ENCODE measurements at places on chromosomes 3 and 15.

- no peak for DNase-seq
These were observed 3.8 kb downstream of the HEG1 start for GRCh38 chr3:125051715-125052581.

- no peak for DNase-seq
These were observed 35.6 kb downstream of the TNK2 start for GRCh38 chr3:195872800-195873199.

- DNase-seq, result no peak
These were observed 85.5 kb downstream of the KLHL25 start for GRCh38 chr15:85709250-85709649.

DNA sequence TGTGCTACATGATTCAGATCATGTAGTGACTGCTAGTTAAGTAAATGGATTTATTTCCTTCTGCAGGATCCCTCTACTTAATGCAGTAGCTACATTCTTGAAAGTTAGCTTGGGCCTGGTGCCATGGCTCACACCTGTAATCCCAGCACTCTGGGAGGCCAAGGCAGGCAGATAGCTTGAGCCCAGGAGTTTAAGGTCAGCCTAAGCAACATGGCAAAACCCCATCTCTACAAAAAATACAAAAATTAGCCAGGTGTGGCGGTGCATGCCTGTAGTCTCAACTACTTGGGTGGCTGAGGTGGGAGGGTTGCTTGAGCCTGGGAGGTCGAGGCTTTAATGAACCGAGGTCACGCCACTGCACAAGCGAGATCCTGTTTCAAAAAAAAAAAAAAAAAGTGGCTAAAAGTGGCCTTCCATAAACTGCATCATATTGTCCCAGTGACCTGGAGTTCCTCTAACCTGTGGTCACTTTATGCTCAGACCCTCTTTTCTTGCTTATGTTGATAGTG is 22.0 kb downstream of the TSEN2 start:
- no peak for DNase-seq

DNA sequence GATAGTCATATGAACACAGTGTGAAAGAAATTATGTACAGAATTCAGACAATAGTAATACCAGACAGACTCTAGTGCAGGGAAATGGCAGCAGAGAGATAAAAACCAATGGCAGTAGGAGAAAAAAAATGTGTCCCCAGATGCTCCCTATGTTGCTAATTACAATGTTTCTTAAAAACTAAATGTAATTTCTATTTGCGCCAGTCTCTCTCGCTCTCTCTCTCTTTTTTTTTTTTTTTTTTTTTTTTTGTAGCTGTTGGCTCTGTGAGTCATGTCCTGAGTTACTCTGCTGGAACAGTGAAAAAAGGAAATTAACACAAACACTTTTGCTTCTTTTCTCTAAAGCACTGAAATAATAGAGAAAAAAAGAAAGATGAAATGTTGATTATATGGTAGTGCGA is 871.9 kb downstream of the GBE1 start:
- no peak for DNase-seq

DNA sequence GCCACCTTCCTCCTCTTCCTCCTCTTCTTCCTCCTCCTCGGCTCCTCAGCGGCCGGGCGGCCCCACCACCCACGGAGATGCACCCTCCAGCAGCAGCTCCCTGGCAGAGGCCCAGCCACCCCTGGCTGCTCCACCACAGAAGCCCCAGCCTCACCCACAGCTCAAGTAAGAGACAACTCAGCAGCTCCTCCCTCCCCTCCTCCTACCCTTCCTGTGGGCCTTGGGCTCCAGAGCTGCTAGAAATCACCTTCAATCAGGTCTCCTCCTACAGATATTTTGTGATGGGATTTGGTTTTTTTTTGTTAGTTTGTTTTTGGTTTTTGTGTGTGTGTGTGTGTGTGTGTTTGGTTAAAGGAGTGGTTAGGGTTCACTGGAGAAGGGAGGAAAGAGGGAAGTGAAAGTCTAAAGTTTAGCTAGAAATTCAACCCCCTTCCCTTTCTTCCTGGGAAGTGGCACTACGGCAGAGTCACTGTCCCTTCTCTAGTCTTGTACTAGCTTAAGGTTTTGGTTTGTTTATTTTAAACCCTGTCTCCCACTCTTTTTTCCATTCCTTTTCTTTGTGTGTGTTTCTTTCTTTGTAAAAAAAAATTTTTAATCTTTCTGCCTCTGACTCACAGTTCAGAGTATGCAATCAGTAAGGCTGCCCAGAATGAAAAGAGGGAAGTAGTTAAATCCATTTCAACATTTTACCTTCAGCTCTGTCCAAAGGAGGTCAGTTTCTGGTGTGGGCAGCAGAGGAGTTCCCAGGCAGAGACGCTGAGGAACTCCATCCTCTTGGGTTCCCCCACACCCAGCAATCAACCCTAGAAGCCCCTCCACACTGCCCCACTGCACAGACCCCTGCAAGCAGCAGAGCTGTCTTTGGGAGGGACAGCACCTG is 29.0 kb upstream of the TIMP4 start:
- DNase-seq, result no peak

GRCh38 chr3:161014843-161015749 is 90.1 kb downstream of the B3GALNT1 start:
- no peak for DNase-seq

GRCh38 chr15:64667736-64668161 is 107.6 kb downstream of the RBPMS2 start:
- DNase-seq, result no peak

- no peak for DNase-seq
These were observed 13.3 kb upstream of the IQSEC1 start for GRCh38 chr3:13086531-13086981.

- DNase-seq, result no peak
These were observed 51.2 kb upstream of the PHLDB2 start for GRCh38 chr3:111807826-111808225.

DNA sequence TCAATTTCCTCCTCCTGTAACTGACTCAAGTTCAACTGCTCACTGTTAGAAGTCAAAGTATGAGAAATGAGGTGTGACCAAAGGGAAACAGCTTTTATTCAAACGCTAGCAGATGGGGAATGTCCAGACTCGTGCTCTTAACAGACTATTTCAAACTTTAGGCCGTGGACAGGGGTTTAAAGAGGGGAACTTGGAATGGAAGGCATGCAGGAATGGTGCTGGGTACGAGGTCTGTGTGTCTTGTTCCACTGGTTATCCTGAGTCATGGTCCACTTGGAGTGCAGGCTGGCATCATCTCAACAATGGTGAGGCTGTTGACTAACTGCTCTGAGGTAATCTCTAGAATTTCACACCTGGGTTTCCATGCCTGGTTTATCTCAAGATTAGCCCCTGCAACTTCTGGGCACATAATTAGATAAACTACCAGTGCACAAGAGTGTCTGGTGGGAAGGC is 22.9 kb upstream of the DNAAF4 start:
- DNase-seq, result no peak

DNA sequence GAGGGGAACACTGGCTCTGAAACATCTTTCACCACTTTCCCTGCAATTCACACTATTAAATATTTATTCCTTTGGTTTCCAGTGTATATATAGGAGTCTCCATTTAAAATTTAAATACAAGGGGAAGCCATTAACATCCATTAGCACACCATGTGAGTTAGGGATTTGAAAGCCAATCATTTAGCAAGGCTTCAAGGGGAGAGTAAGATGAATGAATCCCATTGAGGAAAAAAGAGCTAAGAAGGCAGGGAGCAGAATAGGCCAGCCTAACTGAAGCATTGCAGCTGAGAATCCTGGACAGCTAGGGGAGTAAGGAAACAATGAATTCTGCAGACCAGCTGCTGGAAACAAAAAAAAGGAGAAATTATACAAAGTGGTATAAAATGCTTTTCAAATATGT is 426.1 kb downstream of the IL5RA start:
- DNase-seq, result no peak

GRCh38 chr3:191634902-191635301 is 173.9 kb downstream of the PYDC2 start:
- no peak for DNase-seq

DNA sequence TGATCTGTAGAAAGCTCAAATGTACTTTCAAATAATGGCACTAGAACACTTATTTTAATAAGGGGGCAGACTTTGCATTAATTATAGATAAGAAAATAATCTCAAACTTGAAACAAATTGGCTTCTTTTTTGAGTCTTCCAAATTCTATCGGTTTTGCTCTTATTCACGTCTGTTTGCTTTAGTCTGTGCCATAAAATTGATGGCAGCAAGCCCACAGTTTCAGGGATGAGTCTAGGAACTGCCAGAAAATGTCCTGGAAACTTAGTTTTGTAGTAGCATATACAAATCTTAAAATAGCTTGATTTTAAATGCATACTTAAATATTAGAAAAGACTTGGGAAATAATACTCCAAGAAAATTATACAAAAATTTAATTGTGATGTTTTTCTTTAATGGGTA is 39.7 kb downstream of the BCHE start:
- DNase-seq, result no peak

DNA sequence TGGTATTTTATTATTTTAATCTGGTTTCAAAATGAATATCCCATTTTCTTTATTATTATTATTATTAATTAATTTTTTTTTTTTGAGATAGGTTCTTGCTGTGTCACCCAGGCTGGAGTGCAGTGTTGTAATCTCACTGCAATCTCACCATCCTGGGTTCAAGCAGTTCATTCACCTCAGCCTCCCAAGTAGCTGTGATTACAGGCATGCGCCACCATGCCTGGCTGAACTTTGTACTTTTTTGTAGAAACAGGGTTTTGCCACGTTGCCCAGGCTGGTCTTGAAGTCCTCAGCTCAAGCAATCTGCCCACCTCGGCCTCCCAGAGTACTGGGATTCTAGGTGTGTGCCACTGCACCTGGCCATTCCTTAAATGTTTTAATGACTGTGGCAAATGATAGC is 28.6 kb downstream of the DAG1 start:
- DNase-seq, result no peak

GRCh38 chr3:131067983-131068382 is 41.3 kb downstream of the NEK11 start:
- peak; percentile 4 for DNase-seq

DNA sequence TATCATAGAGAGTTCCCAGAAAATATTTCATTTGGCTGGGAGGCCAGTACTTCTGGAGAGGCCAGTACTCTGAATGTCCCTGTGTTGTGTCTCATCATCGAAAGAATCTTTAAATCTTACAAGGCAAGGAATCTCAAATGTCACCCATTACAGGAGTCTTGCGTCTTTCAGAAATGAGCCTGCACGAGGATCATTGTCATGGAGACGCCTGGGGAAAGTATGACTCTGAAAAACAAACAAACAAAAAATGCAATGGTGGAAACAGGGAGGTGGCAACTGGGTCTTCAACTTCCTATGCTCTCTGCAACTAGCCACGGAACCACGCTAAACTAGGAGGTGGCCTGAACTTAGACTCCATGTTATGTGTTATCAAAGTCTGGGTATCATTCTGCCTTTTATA is 804.6 kb downstream of the EPHA3 start:
- no peak for DNase-seq

- DNase-seq, result no peak
These were observed 4.4 kb downstream of the GPR27 start for GRCh38 chr3:71758091-71758490.

DNA sequence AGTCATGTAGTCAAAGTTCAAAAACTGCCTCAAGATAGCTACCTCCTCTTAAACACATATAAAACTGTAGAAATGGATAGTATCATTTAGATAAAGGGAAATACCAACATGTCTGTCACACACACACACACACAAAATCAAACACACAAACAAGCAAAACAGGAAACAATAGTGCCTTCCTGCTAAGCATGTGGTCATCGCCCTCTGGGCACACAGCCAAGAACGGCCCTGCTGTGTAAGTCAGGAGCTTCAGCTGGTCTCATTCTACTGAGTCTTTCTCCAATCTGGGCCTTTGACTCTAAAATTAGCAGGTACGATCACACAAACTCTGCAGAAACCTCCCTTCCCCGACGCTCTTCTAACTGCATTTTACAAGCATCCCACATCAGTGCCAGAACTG is 272.2 kb upstream of the CHRNA7 start:
- DNase-seq, result peak; percentile 88

GRCh38 chr3:10869460-10869859 is 53.4 kb downstream of the SLC6A11 start:
- DNase-seq, result no peak

DNA sequence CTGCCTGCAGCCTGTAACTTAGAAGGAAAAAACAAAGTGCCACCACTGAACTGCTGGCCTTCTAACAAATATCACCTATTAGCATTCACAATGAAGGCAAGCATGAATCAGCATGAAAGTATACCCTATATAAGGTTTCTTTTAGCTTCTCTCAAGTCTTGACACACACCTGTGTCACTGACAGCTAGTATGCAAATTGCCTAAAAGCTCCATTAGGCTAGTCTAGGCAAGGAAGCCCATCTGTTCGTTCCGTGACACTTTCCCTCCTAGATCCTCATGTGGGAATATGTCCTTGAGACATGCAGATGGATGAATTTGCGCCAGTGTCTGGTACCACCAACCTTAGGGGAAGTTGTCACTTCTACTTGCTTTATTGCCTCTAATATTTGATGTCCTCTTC is 129.3 kb downstream of the RBMS3 start:
- no peak for DNase-seq

DNA sequence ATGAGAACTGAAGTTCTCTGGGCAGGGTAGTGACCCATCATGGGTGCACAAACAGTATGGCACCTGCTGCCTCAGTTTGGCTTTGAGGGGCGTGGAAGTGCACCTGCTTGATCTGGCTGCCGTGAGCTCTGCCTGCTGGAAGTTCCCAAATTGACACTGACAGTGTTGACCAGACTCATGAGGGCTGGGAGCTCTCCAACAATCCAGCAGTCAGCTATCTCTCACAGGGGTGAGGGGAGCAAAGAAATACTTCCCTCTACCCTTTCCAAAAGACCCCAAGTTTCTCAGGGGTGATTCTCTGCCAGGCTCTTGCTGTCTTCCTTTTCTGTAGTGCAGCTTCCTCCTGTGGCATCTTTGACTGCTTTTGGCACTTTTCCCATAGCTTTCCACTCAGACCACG is 49.4 kb upstream of the ROBO1 start:
- no peak for DNase-seq

DNA sequence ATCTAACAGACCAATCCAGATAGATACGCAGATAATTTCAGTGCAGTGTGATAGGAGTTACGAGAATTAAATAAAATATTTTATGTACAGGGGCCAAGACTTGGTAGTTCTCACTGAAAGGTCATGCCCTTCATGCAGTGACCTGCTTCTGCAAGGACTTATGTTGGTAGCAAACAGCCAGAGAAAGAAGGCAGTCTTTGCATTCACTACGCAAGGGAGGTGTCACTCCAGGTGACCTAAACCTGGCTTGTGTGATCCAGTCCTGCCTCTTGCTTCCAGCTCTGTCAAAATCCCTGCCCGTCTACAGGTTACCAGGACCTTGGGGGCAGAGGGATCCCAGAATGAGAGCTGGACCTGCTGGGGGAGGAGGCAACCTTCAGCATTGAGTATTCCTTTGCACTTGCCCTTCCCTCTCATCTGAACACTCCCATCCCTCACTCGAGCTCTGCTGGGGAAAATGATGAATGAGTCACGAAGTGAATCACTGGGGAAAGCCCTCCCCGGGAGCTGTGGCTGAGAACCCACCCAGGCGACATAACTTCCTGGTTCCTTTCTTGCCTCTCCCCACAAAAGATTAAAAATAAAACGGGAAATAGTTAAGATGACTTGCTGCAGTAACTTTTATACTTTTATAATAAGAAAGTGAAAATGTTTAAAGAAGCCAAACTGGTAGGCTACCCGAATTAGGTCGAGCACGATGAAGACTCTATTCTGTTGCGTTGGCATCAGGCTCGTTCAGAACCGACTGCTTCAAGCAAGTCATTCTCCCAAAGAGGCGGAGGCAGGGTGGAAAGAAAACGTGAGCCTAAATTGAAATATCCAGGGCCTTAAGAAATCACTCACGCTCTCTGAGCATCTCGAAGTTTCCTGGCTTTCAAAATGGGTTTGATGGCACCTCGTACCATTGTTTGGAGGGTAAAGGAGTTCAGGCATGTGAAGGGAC is 216.1 kb downstream of the SLCO3A1 start:
- no peak for DNase-seq

- DNase-seq, result peak; percentile 51
These were observed 366.5 kb downstream of the LRRC3B start for GRCh38 chr3:26989037-26989436.
